ENCODE measurements at places on chromosomes 6 and 20. TPM values are rescaled to one million over a fixed set of nuclear protein-coding genes. Genes with fewer than 3 reads are reported as not detected.

- DNase-seq = no peak
Measured at GRCh38 chr20:41191562-41192500, 54.5 kb downstream of the PLCG1 start.

The VNN1 gene
- not detected for total RNA-seq

The VARS1 gene
- total RNA-seq = 52.3 TPM

GRCh38 chr6:19413323-19413722 lies 423.8 kb upstream of the ID4 start:
- DNase-seq = no peak

The TCF21 gene
- not detected for total RNA-seq

DNA sequence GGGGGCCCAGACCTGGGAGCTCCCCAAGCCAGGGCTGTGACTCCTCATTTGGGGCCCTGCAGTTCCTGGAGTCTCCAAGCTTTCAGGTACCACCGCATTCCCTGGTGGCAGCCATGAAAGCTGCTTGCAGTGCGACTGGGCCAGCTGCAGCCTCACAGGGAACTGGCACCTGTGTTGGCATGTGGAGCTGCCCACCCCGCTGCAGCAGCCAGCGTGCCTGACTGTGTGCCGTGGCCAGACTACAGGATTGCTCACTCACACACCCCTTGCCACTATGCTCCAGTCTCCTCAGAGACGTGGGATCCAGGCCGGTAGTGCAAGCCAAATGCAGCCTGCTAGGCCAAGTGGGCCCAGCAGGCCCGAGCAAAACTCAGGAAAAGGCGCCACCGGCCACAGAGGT lies 450.7 kb downstream of the COL12A1 start:
- DNase-seq = no peak

The SLA2 gene
- 0.76 TPM for total RNA-seq

The PI16 gene
- 1.1 TPM for total RNA-seq

GRCh38 chr6:169131390-169131789 lies 122.3 kb downstream of the THBS2 start:
- no peak for DNase-seq

The IRF4 gene
- total RNA-seq = 129 TPM
